Stimulated activated CD4-positive, alpha-beta T cell treated with anti-CD3 and anti-CD28 coated beads, Interleukin-15, amount 100 ng/mL, for 48 hours (primary cell): ENCODE measurements at places on chromosomes 2 and 18.

- no peak for DNase-seq
These were observed 3.3 kb downstream of the HES6 start for GRCh38 chr2:238236571-238236970.

- DNase-seq, result no peak
These were observed 158.1 kb downstream of the DDX1 start for GRCh38 chr2:15749460-15750432.

DNA sequence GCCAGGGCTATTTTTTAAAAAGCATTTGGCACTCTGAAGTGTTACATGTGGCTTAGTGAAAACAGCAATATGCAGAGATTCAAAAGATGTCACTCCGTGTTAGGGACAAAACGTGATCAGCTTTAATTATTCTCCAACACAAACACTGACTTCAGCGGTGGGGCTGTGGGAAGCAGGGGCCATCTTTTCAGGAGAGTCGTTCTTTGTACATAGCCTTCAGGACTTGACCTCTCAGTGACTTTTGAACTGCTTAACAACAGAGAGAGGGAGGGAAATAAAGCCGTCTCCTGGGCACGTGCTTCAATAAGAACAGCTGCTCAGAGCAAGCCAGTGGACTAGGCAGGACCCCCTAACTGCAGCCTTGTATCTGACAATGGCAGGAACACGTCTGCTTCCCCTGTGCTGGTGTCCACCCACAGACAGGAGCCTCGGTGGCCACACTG, 95.0 kb upstream of the HDAC4 start:
- no peak for DNase-seq

GRCh38 chr2:43265421-43265820, 39.0 kb upstream of the ZFP36L2 start:
- DNase-seq, result no peak
